Esophagus mucosa (tissue), 1 donor: ENCODE measurements at places on chromosomes 3 and 15.
A peak's percentile ranks its signal among the peaks of the same experiment; 100 is the strongest.

DNA sequence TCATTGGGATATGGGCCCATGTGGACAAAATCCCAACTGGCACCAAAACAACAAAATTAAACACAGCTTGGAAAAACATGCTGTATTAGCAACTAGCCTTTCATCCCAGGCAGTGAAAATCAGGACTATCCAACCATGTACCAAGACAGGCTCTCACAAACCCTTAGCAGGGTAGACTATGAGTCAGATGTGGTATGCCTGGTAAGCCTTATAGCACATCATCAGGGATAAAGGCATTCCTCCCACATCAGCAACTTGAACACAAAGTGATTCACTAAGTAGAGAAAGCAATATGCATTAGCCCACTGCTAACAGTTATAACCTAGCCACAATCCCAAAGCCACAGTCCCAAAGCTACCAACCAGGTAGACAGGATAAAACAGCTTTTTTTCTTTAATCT, 8.0 kb downstream of the CEP152 start:
- peak; percentile 53 for ATAC-seq

DNA sequence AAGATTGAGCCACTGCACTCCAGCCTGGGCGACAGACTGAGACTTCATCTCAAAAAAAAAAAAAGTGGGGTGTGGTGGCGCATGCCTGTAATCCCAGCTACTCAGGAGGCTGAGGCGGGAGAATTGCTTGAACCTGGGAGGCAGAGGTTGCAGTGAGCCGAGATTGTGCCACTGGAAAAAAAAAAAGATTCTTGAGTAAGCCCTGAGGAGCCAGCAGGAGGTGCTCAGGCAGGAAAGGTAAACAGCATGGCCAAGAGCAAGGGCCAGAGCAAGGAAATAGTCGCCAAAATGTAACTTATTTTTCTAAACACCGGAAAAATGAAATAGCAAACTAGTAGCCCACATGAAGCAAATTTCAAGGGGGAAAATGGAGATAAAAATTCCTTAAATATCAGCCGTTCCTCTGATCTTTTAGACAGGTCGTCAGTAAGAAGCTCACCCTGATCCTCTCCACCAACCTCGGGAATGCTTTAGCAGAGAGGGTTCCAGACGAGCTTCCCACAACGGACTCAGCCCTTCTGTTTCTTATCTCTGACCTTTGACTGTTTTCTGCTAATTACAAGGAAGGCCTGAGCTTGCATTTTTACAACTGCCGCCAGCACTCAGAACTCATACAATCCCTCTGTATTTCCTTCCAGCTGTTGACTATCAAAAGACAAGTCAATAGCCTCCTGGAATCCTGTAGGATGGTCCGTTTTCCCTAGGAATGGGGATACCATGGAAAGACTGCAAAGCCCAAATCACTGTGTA, 45.0 kb upstream of the AKAP13 start:
- no peak for ATAC-seq

DNA sequence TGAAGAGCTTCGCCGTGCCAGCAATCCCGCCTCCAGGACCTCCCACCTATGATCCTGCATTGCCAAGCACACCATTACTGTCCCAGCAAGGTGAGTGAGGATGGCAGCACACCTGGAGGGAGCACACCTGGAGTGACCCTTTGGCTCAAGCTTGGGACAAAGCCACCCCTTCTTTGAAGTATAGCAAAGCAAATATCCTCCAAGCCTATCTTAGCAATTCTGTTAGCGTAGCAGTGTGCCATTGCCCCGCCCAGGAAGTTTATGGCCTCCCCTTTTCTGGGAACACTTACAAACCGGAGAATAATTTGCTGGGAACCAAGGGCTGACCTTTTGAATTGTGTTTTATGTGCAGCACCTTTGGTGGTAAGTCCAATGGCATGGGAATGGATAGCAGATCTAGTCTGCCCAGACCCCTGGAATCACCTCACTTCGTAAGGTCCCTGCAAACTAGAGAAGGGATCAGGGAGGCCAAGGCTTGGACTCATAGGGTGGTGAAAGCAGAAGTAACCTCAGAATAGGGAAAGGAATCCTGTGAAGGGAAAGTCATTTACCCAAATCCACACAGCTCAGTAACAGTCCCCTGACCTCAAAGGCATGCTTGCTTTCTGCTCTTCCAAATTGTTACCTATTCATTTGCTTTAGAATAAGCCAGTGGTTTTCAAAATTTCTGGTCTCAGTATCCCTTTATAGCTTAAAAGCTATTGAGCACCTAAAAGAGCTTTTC, 70.1 kb downstream of the HCN4 start:
- ATAC-seq, result no peak

- no peak for ATAC-seq
Measured at GRCh38 chr3:99332718-99333117, 305.7 kb upstream of the COL8A1 start.

GRCh38 chr3:129783470-129783869, 110.0 kb downstream of the TMCC1 start:
- no peak for ATAC-seq

DNA sequence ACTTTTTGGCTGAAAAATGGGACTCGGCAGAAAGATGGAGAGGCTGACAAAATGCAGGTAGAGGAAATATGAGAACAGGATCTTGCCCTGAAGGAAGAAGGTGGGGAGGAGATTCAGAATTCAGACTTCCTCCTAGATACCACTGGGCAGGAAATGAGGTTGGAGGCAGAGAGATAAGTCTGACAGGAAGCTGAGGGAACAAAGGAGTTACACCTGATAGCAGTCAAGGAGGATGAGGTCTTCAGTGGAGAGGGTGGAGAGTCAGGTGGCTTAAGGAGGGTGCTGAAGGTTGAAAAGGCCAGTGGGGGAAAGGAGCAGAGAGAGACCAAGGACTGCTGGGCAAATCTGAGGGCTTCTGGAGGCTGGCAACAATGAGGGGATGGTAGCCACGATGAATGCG, 56.8 kb downstream of the CCR4 start:
- no peak for ATAC-seq

DNA sequence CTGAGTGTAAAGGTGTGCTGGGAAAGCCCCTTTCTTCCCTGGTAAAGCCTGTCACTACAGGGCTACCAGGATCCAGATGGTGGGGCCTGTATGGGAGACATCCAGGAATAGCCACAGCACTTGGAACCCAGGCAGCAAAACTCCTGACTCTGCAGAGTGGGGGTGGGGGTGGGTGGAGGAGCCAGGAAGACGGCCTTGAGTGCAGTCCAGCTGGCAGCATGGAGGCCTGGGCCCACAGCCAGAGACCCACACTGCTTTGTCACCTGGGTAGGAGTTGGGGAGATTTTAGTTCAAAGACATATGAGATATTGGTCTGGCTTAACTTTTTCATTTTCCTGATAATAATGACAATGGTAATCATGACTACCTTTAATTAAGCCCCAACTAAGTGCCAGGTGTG, 116.7 kb upstream of the MRPS22 start:
- ATAC-seq, result no peak

- ATAC-seq, result no peak
Measured at GRCh38 chr3:79983118-79983517, 215.3 kb upstream of the ROBO1 start.

DNA sequence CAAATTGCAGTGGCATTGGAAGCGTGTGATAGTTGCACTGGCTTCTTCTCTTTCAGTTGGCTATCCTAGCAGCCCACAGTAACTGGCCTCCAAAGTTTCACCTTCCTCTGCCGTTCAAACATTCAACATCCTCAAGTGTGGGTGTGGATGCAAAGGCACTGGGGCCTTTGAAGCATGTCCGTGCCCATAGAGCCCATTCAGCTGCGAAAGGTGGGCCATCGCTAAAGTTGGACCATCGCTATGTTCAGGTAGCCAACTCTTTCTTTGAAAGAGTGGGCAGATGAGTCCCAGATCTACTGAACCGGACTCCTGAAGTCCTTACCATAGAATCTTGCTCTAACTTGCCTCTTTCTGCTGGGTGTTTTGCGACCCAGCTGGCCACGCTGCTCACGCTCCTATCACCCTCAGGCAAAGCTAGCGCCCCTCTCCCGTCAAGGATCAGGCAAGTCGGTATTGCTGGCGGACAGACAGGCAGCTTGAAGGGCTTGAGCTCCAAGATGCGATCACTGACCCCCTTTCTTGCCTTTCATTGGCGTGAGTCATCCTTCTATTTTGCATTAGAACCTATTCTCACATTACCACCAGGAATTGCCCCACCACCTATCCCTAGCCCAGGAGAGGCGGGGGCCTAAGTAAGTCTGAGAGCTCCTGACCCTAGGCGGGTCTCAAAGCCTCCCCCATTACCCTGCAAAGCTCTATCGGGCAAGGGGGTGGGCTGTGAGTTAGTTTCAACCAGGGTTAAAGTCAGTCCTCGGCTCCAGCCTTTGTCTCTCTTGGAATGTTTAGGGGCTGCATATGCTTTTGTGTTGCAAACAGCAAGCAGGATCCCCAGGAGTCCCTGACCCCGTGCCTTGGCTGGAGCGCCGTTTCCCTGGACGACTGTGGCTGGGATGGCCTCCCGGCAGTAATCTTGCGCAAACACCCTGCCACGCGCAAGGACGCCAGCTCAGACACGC, 28.7 kb downstream of the ZIC4 start:
- no peak for ATAC-seq

GRCh38 chr15:79811406-79812405, 85.1 kb downstream of the MTHFS start:
- ATAC-seq, result no peak

DNA sequence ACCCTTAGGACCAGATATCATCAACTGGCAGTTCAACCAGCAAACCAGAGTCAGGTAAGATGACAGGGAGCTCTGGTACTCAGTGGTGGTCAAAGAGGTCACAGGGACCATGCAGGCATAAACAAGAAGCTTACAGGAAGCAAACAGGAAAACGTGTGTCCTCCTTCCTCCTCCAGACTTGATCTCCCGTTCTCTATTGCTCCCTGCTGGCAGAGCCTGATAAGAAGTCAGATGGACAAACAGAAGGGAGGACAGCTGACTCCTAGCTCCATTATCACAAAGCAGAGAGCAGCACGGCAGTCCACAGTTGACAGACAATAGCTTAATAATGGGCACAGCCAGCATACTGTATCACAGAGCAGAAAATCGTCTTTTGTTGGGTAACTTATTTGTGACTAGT, 156.5 kb upstream of the SLC2A2 start:
- no peak for ATAC-seq
